ENCODE measurements at places on chromosomes 1 and 21. TPM values are rescaled to one million over a fixed set of nuclear protein-coding genes. Genes with fewer than 3 reads are reported as not detected.
A peak's percentile ranks its signal among the peaks of the same experiment; 100 is the strongest.

Gene LRRN2
- total RNA-seq = 5.9 TPM

Gene ASCL5
- not detected for total RNA-seq

Gene FBLIM1
- 179 TPM for total RNA-seq

Gene FAM76A
- total RNA-seq = 6.2 TPM

Gene APCS
- not detected for total RNA-seq

DNA sequence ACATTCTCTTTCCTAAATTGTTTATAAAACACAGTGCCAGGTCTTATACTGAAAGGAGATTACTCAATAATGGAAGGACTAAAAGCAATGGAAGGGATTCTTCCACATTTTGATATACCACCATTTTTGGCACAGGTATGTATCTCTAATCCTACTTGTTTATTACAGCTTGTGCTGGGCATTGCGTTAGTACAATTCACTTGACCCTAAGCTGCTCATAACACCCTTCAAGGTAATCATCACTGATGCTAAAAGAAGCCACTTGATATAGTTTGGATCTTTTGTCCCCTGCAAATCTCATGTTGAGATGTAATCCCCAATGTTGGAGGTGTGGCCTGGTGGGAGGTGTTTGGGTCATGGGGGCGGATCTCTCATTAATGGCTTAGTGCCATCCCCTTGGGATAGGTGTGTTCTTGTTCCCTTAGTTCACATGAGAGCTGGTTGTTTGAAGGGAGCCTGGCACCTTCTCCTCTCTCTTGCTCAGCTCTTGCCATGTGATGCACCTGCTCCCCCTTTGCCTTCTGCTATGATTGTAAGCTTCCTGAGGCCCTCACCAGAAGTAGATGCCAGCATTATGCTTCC lies 71.1 kb downstream of the NIBAN1 start:
- no peaks in the 10 kb centered on the region for H3K27me3 ChIP-seq
- no peak for DNase-seq
- H3K4me3 ChIP-seq = no peak overlapping the region
- H3K36me3 ChIP-seq = no peaks in the 10 kb centered on the region

DNA sequence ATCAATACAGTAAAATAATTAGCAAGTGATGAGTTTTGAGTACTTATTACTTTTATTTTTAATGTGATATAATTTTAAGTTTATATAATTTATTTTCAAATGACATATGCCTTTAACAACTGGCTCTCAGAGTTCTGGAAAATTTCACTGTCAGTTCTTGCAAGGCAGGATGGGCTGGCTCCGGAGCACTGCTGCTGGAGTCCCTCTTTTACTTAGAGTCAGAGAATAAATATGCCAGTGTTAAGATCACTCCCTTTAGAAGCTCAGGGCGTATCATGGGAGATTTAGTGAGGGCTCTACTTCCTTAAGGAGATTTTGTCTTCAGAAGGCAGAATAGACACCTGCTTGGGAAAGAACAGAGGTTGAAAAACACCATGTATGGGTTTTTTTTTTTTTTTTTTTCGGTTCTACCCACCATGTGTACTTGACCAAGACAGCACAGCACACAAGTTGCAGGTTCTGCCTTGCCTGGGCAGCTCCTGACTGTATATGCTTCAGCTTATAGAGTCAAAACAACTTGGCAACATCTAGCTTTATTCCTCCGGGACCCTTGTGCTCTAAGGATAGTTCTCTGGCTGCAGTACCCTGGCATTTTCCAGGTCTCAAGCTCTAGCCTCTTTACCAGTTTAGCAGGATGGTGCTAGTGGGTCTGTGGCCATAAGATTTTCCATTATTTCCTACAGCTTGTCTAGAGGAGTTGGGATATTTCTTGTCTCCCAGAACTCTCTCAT lies 29.7 kb upstream of the FMOD start:
- H3K36me3 ChIP-seq = no peaks in the 10 kb centered on the region
- H3K4me1 ChIP-seq = no peaks in the 10 kb centered on the region
- no peak overlapping the region for H3K27ac ChIP-seq
- no peak for DNase-seq
- H3K27me3 ChIP-seq = peaks cover 22% of the 10 kb centered on the region

DNA sequence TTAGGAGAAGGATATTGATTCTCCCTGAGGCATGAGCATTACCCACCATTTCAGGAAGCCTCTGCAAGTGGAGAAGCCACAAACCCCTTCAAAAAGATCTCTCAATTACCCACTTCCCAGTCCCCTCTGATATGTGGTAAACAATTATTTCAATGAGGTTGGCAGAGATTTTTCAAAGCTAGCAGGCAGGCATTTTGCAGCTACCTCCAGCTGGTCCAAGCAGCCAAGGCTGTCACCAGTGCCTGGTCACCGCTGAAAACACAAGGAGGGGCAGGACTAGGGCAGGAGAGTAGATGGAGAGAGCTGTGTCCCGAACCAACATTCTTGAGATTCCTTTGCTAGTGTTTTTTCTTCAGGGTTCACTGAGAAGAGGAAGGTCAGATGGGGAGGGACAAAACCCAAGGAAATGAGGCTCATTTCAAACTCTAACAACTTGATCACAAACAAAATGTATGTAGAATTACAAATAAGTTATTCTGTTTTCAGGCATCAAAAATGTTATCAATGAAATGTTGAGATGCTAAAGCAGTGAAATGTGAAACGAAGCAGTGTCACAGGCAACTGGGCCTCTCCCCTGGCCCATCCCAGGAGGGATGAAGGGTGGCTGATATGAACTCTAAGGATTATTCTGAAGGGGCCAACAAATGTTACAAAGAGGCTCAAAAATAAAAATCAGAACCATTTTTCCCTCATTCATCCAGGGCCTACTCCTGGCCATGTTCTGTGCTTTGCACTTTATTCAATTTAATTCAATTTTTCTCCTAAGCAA lies 22.3 kb downstream of the APP start:
- peak overlapping the region; percentile 41 for H3K27ac ChIP-seq
- no peaks in the 10 kb centered on the region for H3K27me3 ChIP-seq
- H3K36me3 ChIP-seq = no peaks in the 10 kb centered on the region
- DNase-seq = no peak

- H3K27me3 ChIP-seq = no peaks in the 10 kb centered on the region
- no peaks in the 10 kb centered on the region for H3K36me3 ChIP-seq
- no peak overlapping the region for H3K27ac ChIP-seq
- H3K4me3 ChIP-seq = no peak overlapping the region
- H3K4me1 ChIP-seq = no peaks in the 10 kb centered on the region
- no peak for DNase-seq
Measured at GRCh38 chr21:40282912-40283886, 416.0 kb downstream of the PCP4 start.

DNA sequence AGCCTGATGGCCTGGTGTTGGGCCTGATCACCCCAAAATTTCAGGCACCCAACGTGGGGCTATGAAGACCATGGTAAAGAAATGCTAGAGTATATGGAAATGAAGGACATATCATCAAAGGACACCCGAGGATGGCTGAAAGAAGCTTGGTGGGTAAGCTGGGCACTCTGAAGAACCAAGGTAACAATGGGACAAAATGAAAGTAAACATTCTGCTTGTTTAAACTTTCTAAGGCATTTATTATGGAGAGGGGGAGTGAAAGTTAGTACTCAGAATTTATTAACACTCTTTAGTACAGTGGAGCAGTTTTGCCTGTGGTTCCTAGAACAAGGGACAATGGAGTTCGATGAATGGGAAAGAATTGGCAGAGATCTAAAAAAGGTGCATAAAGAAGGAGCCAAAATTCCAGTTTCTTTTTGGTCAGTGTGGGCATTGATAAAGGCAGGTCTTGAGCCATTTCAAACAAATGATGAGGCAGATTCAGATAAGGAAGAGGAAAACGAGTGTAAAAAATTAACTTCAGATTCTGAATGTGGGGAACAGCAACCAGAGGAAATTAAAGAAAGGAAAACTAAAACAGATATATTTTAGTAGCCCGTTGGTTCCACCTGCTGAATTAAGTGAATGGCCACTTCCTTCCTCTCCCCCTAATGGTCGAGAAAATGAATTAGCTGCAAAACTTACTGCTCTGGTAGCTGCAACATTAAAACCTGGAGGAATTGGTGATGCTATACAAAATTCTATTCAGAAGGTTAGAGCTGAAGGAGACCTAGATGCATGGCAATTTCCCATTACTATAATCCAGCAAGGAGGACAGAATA lies 8.4 kb upstream of the PM20D1 start:
- no peaks in the 10 kb centered on the region for H3K36me3 ChIP-seq

DNA sequence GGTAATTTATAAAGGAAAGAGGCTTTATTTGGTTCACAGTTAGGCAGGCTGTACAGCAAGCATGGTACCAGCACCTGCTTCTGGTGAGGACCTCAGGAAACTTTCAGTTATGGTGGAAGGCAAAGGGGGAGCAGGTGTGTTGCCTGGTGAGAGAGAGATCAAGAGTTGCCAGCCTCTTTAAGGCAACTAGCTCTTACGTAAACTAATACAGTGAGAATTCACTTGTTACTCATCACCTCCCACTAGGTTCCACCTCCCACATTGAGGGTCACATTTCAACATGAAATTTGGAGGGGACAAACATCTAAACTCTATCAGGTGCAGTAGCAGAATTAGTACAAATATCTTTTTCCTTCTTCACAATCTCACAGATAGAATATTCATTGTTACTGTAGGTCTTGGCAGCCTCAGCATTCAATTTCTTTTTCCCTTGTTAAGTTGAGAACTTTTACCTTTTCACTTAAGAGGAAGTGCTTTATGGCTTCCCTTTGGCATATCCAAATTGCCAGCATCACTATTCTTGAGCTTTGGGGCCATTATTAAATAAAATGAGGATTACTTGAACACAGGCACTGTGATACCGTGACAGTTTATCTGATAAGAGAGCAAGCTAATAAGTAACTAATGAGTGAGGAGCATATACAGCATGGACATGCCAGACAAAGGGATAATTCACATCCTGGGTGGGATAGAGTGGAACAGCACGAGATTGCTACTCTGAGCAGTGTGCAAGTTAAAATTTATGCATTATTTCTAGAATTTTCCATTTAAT lies 48.4 kb downstream of the MAGI3 start:
- no peaks in the 10 kb centered on the region for H3K27me3 ChIP-seq
- no peak overlapping the region for H3K4me3 ChIP-seq
- H3K36me3 ChIP-seq = no peaks in the 10 kb centered on the region
- no peaks in the 10 kb centered on the region for H3K4me1 ChIP-seq
- H3K27ac ChIP-seq = no peak overlapping the region
- DNase-seq = no peak

Measured in astrocyte (in vitro differentiated cells and primary cell).